Activated CD4-positive, alpha-beta T cell treated with anti-CD3 and anti-CD28 coated beads, Interleukin-2, amount 50 U/mL, for 24 hours (primary cell): ENCODE measurements at places on chromosomes 5 and 9.

- DNase-seq = no peak
These were observed 107.5 kb upstream of the MVB12B start for GRCh38 chr9:126219166-126219565.

- DNase-seq = no peak
These were observed 19.2 kb downstream of the ANKHD1 start for GRCh38 chr5:140420665-140421361.

DNA sequence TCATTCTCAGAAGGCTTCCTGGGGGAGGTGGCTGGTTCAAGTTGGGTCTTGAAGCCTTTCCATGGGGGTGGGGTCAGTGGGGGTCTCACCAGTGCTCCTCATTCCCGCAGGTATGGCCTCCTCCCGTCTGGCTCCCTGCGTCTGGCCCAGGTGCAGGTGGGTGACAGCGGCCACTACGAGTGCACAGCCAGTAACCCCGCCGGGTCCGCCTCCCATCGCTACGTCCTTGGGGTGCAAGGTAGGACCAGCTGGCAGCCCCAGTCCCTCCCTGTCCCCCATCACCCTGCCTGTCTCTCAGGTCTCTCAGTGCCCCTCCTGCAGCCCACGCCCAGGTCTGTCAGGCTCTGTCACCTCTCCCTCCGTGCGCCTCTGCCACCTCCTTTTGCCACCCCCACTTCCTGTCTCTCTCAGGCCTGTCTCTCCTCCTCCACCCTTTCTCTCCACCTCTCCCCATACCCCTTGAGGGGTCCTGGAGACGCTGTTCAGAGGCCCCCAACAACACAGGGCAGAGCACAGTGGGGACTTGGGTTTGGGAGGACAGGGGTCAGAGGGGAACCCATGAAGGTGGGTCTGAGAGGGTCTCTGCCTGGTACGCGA, 72.3 kb downstream of the HMCN2 start:
- no peak for DNase-seq

- DNase-seq = no peak
These were observed at the start of gene TRPM6 for GRCh38 chr9:74887041-74887980. Gene TRPM6 (minus strand): TSS chr9:74887921. CDS start chr9:74887856, 65 bp downstream.

DNA sequence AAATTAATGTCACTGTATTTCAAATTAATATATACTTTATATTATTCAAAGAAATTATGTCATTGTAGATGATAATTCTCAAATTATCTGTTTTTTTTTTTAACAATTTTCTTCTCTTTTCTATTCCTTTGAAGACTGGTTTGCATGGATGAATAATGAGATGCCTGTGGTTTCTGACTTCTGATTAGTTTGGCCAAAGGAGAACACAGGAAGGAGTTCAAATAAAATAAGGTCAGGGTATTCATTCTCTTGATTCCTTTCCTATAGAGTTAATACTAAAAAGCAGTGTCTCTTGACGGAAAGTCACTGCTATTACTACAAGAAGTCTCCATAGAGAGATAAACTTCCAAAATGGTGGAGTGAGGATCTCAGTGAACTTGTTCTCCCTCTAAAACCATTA, 279.6 kb upstream of the FTMT start:
- DNase-seq = no peak
